GM12878 (cell line): ENCODE measurements at places on chromosomes 5 and 9.

DNA sequence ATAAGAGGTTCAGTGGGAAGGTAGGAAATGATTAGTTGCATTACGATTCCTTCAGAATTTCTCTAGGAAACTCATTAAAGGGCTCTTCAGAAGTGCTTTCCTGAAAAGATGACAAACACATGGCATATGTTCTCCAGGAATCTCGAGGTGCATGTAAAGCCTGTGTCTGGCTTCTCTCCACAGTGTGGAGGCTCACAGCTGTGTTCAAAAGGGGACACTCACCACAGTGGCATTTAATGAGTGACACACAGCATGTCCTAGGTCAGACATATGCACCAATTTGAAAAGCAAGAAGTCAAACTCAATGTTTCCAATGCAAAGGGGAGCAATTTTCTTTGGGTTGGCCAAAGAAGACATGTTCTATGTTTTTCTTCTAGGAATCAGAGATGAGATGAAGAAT lies 976.9 kb downstream of the MAT2B start:
- no peak for DNase-seq

DNA sequence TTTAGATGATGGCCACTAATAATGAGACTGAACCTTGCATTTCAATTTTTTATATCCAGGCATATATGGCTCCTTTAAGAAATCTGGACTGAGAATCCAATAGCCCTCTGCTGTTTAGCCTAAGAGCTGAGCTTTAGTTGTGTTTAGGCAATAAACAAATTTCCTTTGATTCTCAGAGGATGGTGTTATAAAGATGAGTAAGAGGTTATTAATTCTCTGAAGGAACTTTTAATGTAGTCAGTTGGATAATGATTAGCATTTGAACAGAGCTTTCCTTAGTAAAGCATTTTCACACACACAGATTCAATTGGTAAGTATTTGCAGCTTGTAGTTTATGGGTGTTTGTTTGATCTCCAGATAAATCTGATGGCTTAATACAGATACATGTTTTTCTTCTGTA lies 149.6 kb downstream of the PRR16 start:
- no peak for DNase-seq

GRCh38 chr9:84519413-84519812 lies 150.1 kb upstream of the NTRK2 start:
- DNase-seq: no peak

DNA sequence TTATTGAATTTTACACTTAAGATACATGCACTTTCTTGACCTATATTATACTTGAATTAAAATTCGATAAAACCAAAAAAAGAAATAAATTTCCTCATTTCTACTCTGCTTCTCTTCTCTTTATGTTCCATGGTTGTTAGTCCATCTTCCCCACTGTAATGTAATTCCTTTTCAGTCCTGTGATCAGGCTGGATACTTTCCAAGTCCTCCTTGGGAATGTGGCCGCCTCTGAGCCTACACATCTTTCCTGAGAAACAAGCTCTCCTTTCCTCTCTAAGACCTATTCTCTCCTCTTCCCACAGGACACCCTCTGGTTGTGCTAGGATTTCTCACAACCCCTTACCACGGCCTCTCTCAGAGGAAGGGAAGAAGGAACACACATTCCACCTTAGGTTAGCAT lies 285.1 kb downstream of the DNAH5 start:
- no peak for DNase-seq

GRCh38 chr9:33329117-33329563 lies 38.8 kb downstream of the NFX1 start:
- DNase-seq: no peak

GRCh38 chr5:170597872-170598271 lies 94.1 kb downstream of the KCNIP1 start:
- no peak for DNase-seq
